ENCODE measurements at places on chromosomes 5 and 9.

DNA sequence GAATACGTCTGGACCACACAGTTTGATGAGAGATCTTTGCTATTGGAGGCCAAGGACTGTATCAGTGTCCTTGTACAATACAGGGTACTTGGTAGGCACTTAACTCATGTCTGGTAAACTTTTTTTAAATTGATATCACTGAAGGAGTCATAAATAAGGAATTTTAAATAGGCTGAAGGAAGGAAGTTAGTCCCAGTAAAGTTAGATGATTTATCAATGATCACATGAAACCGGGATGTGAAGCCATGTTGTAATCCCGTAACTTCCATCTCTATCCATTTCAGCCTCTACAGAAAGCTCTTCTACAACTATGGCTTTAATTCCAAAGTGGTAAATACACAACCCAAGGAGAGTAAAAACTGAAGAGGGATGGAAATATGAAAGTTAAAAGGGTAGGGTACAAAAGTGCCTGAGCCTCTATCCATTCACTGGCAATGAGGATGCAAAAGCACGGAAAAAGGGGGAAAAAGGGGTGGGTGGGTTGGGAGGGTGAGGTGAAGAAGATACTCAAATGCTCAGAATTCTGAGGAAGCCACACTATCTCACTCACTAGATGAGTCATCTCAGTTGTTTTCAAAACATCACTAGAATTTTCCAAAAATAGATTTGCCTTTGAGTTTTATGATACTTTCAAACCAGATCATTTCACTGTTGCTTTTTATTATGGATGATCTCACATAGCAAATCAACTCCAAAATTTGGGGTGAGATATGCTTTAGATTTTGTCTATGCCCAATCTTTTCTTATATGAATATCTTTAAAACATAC is 1053.5 kb downstream of the NR2F1-AS1 start:
- DNase-seq: no peak

DNA sequence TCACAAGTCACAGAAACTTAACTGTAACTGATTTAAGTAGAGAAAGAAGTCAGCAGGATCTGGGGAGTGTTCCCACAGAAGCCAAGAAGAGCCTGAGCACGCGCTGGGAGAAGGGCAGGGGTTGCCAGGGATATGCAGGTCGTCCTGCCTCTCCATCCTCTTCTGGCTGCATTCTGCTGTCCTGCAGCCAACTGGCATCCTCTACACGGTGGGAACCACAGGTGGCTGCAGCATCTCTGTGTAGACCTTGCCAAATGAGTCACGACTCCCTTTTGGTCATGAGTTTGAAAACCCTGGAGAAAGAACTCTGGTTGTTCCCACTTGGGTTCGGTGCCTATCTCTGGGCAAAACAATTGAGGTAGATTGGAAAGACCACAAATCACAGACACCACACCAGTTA is 38.4 kb upstream of the PCA3 start:
- DNase-seq: no peak

GRCh38 chr9:116689486-116690032 is 2.5 kb downstream of the TRIM32 start:
- DNase-seq: no peak

DNA sequence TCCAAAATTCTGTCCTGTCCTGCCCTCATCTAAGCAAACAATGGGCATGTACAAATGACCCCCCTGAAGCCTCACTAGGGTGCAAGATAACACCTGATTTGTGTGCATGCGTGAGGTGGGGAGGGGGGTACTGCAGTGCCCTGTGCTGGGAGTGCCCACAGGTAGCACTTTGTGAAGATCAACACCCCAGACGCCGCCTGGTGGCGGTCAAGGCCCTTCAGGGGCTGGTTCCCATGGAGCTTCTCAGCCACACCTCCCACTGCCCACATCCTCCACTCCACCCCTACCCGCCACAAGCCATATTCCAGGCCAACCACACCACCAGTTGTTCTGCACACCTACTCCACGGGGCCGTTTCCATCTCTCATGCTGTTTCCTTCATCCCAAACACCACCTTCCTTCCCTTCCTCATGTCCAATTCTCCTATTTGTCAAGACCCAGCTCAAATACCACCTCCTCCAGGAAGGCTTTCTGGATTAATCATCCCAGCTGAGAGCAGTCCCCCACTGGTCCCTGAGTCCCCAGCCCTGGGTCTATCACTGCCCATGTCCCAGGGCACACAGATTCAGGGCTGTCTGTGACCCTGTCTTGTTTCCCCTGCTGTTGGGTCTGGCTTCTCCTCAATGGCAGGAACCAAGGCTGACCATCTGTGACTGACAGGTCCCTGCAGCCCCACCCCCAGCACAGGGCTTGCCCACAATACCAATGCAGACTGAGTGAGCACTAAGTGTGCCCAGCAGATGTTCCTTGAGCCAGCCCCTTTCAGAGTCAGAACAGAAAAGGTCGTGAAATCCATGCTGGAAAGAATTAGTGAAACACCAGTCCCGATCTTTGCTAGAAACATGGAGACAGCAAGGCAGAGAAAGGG is 178.4 kb downstream of the PAX5 start:
- peak; percentile 73 for DNase-seq

DNA sequence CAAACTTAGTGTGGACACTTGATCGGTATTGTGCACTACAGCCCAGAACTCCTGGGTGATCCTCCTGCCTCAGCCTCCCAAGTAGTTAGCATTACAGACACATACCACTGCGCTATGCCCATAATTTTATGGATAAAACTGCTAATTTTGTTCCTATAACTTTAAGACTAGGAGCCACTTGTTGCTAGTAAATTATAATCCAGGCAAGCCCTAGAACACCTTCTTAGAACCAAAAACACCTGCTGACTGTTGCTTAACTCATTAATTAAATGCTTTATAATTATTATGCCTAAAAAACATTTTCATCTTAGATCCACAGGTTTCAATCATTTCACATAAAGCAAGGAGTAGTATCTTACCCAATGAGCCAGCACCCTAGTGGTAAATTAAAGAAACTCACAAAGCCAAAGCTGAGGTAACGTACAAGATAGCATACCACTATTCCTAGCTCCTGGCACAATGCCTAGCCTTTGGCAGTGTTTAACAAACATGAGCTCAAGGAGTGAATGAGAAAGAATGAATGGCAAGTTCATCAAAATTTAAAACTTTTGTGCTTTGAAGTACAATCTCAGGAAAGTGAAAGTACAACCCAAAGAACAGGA is 5.4 kb downstream of the MRPS27 start:
- no peak for DNase-seq

GRCh38 chr9:9078301-9078700 is 1278.7 kb upstream of the DMAC1 start:
- no peak for DNase-seq

- DNase-seq: no peak
These were observed 111.7 kb downstream of the JAKMIP2 start for GRCh38 chr5:147670815-147671214.

- no peak for DNase-seq
These were observed 46.3 kb upstream of the FOXE1 start for GRCh38 chr9:97806721-97807120.

DNA sequence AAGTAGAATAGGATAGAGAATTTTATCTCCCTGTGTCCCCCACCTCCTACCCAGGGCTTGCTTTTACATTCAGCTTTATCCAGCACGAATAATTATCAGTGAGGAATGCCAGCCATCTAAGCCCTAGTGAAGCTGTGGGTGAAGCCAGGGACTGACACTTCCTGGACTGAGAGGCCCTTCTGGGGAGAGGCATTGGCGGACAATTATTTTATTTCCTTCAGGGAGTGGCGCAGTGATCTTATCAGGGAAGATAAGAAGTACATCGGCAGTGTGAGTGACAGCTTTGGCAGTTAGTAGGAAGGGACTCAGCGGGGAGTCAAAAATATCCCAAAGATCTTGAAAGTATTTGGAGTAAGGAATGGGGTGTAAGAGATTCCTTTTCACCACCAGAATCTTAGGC is 34.9 kb upstream of the RPS23 start:
- no peak for DNase-seq

DNA sequence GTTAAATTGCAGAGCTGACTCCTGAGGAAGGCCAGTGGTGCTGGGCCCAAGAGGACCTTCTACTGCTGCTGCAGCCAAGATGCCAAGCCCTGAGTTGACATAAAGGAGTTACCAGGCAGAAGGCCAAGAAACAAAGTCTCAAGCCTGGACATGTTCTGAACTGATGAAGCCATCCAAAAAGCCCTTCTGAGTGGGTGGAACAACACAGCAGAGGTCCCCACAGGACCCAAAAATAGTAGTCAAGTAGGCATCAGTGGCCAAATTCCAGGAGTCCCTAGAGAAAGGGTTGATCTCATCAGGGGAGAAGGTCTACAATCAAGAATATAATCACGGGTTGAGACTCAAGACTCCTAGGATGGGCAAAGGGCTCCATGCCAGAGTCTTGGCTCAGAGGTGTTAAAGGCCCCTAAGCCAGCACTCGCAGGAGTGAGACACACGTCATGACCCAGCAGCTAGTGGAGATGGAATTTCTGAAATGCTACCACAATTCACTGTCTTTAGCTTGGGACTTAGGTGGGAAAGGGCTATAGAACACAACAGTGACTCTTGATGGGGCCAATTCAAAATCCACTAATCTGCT is 119.7 kb downstream of the FANCC start:
- DNase-seq: no peak

DNA sequence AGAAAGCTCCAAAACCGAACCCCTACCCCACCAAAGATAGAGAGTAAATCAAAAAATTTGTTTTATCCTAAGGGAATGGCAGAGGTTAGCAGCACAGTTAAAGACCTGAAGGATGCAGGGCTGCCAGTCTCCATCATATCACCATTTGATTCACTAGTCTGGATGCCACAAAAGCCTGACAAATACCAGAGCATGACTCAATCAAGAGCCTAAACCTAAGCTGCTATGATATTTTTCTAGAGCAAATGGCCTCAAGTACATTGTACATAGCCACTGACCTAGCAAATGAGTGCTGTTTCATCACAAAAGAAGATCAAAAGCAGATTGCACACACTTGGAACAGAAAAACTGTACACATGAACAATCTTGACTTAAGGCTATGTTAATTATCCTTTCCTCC is 48.0 kb downstream of the DPYSL3 start:
- DNase-seq: no peak

- no peak for DNase-seq
These were observed 889.4 kb upstream of the SEMA6A start for GRCh38 chr5:117463881-117464570.

DNA sequence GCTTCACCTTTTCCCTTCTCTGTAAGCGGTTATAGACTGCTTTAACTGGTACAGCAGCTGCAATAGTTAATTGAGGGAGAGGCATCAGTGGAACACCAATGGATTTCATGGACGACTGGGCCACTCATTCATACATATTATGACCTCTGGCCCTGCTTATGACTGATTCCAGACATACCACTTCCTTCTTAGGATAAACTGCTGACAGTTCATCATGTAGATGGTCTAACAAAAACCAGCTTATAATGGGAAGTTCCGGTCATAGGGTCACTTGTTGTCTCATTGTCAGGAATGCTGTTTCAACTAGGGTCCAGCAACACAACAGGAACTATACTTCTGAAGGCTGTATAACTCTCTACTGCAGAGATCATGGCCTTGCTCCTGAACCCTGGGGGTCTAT is 265.2 kb upstream of the RASA1 start:
- no peak for DNase-seq

- DNase-seq: no peak
These were observed 768 bp downstream of the YTHDC2 start for GRCh38 chr5:113514289-113514635.

DNA sequence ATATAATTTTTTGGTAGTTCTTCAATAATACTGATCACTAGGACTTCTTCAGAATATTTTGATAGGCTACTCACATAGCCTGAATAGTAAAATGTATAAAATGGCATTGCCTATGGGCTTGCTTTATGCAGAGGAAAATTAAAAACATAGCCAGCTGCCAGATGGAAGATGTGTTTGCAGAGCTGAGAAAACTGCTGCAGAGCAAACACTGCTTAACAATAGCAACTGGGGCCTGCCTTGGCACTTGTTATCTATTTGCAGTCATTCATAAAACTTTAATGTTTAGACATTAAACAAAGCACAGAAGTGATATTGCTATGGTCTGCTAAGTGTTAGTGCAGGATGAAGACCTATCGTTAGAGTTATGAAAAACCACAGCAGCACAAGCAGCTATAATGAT is 151.5 kb upstream of the SMC2 start:
- DNase-seq: no peak
